Endothelial cell of umbilical vein (primary cell): ENCODE measurements at places on chromosomes 1 and 21. TPM values are rescaled to one million over a fixed set of nuclear protein-coding genes. Genes with fewer than 3 reads are reported as not detected.

The ADAMTS1 gene
- 12.8 and 16.3 TPM in 2 replicates for total RNA-seq

The SERINC2 gene
- 19.4 and 21.4 TPM in 2 replicates for total RNA-seq

The GJA9 gene
- total RNA-seq, result not detected in 2 replicates

The CD1E gene
- not detected in 2 replicates for total RNA-seq

The RHOU gene
- 0.28 and 0.40 TPM in 2 replicates for total RNA-seq

The NEK2 gene
- total RNA-seq, result 19.0 and 20.3 TPM in 2 replicates
